ENCODE measurements at places on chromosomes 3 and 15.

DNA sequence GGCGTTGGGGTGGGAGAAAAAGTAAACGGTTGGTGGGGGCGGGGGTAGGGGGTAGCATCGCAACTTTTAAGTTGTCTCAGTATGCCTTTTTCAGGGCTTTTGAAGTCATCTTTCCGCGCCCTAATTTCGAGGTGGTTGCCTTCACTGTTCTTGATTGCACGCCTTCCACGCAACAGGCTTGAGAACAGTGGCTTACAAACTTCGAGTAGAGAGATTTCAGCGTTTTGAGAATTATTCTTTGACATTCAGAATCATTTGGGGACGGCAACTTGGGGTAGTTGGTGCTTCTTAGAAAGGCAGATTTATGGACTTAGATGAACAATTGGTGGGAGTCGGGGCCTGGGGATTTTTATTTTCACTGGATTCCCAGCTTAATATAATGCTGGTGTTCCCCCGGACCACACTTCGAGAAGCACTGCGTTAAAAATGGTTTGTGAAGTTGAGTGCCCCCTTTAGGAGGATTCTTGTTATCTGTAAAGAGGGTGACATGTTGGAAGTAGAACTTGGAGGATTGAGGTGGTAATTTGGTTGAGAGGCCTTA, 880 bp downstream of the PPP4R2 start:
- peak; percentile 69 for DNase-seq

- no peak for DNase-seq
These were observed 11.2 kb downstream of the ISLR2 start for GRCh38 chr15:74141591-74141990.

DNA sequence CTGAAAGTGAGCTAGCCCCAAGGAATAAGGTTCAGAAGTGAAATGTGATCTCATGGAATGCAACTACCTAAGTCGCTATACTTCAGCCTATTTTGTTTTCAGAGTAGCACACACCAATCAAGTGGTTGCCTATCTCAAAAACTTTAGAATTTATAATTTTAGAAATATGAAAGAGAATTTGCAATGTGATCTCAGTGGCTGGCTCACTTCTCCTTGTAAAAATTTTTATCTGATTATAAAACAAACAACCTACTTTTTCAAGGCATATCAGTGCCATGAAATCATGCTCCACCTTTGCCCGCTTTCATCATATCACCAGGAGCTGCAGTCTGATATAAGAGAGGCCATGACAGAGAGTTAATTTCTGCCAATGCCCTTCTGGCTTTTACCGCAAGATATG, 47.3 kb downstream of the CLDN11 start:
- peak; percentile 23 for DNase-seq

DNA sequence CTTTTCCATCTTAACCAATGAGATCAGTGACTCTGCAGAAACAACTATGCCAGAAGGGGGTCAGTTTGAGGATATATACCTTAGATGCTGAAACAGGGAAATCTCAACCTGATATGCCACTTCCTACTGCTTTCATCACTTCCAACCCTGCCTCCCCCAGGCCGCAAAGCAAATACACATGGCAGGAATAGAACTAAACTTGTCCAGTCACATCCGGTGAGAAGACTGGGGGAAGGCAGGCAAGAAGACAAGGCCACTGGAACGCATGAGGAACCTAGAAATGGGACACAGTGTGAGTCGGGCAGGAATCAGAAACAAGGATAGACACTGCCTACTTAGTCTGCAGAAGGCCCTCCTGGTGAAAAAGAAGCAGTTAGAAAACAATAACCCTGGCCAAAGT, 90.6 kb downstream of the MYO5A start:
- DNase-seq = no peak

GRCh38 chr15:44029940-44030568, 165.0 kb downstream of the FRMD5 start:
- DNase-seq = peak; percentile 69

DNA sequence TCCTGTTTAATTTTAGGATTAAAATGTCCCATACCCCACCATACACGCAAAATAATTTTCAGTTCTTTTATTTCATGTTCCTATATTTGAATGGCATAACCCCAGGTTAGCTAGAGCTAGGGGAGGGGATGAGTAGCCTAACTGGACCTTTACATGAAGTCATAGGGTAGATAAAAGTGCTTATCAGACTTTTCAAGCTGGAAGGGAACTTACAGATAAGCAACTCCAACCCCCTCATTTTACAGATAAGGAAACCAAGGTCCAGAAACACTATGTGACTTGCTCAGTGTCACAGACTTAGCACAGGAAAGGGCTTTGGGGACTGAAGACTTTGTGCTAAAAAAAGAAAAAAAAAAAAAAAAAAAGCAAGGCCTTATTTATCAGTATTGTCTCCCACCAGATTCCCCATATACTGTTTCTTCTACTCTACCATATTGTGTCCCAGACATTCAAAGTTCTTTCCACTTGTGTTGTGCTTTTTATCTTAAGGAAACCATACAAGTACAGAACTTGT, 10.6 kb upstream of the TNIK start:
- no peak for DNase-seq

DNA sequence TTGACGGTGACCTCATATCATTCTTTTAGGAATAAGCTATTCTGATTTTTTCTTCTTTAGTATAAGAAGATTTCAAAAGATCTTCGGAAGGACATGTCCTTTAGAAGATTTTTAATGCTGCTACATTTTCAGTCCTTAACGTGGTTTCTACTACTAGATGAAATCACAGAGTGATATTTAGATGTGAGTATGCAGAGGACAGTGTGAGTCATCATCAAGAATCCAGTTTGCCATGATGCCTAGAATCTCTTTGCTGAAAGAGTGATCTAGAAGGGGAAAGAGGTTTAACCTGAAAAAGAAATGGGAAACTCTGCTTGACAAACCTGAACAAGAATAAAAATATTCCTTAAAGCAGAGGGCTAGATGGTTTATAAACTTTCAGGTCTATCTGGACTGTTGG, 43.2 kb downstream of the SLC7A14 start:
- DNase-seq = peak; percentile 34

DNA sequence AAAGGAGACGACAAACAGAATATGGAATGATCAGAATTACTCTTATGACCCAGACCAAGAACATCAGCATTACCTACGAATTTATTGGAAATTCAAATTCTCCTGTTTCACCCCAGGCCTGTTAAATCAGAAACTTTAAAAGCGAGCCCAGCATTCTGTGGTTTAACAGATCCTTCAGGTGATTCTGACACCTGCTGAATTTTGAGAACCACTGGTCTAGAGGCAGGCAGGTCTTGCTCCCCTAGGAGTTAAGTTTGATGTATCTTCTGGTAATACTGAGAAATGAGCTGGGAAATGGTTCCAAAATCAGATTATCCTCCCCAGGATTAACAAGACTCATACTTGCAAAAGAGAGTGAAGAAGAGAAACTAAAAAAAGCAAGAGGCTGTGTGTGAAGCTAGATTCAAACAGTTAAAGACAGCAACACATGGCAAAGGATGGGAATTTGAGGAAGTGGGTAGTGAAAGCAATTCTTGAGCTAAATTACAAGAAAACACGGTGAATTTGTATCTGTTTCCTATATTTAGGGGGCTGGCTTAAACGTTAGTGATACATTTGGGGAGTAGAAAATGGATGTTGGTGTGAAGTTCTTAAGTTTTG, 66.0 kb downstream of the FLNB start:
- DNase-seq = no peak

GRCh38 chr3:136584728-136585127, 167.4 kb downstream of the STAG1 start:
- DNase-seq = no peak

GRCh38 chr3:152040319-152040718, 166.9 kb downstream of the SUCNR1 start:
- DNase-seq = no peak

DNA sequence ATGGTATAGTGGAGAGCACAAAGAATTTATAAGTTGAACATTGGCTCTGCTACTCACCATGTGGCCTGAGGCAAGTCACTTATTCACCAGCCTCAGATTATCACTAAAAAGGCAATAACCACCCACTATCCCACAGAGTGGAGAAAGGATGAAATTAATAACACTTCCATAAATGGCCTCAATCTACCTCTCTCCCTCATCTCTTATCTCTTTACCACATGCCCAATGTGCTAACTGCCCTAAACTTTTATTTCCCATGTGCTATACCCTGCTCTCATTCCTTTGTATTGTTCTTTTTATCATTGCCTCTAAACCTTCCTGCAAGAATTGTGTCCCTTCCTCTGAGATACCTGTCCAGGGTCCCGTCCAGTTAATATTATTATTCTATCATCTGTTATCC, 26.0 kb downstream of the SLC12A6 start:
- DNase-seq = no peak

DNA sequence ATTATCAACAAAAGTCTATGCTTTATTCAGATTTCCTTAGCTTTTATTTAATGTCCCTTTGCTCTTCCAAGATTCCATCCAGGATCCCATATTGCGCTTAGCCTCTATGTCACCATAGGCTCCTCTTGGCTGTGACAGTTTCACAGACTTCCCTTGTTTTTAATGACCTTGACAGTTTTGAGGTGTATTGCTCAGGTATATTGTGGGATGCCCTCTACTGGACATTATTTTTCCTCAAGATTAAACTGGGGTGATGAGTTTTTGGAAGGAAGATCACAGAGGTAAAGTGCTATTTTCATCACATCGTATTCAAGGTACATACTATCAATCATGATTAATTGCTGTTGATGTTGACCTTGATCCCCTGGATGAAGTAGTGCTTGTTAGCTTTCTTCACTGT, 99.1 kb upstream of the SMAD3 start:
- DNase-seq = no peak

- DNase-seq = no peak
These were observed 52.7 kb upstream of the LMOD3 start for GRCh38 chr3:69174871-69175737.

DNA sequence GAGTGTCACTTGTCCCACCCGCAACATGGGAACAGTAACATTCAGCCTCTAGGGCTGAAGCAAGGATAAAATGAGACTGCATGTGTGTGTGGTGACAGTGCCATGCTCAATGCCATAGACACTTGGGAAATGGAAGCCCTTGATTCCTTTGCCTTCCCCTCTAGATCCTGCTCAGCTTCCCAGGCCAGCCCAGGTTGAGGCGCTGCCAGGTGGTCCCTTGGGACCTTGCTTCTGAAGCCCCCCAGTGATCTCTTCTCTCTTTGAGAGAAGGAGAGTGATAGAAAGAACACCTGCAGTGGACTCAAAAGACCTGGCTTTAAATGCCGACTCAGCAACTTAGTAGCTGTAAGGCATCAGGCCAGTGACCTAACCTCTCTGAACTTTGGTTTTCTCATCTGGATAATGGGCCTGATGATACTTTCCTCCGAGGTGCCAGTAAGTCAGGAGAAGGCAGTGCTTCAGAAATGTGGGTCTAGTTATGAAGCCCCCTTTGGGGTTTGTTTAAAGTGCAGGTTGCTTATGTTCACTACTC, 144.5 kb downstream of the RPLP1 start:
- DNase-seq = no peak

DNA sequence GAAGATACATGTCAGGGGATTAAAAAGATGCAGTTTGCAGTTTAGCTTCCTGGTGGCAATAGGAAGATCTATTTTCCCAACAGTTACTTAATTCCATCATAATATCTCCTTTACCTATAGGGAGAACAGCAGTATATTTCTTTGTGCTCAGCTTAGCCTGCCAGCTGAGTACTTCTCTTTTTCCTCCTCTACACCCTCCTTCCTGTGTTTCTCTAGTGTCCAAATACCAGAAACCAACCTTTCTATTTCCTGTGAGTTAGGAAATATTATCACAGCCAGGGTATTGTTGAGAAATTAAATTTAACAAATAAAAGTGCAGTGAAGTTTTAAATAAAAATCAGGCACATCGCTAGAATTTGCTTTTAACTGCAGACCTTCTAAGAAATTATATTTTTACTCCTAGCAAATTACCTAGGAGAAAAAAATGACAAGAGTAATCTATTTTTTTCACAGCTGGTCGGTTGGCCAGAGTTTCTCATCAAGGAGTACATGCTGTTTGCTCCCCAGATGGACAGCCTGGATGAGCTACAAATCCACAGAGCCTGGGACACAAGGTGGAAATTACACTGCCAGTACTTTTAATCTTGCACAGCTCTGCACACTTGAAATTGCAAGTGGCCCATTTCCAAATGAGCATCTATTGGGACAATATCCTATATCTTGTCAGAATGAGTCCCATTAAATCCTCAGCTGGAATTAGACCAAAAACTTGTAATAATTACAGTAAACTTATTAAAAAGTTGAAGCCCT, 185.2 kb upstream of the CFAP20DC start:
- DNase-seq = no peak

- no peak for DNase-seq
These were observed 157.1 kb downstream of the RSRC1 start for GRCh38 chr3:158267015-158267414.

DNA sequence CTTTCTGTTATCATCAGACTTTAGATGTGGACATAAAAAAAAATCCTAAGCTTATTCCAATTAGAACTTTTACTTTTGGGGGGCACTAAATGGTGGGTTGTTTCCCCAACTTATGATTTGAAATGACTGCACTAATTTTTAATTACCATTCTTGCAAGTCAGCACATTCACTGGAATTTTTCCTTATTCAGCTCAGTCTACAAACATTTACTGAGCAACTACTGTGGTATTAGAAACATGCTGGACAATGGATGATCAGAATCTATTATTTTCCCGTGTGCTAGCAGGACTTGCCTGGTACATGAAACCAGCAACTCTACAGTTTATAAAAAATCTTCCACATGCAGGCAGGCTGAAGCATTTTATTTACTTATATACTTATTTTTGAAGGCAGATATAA, 273.6 kb downstream of the FOXP1 start:
- peak; percentile 36 for DNase-seq

DNA sequence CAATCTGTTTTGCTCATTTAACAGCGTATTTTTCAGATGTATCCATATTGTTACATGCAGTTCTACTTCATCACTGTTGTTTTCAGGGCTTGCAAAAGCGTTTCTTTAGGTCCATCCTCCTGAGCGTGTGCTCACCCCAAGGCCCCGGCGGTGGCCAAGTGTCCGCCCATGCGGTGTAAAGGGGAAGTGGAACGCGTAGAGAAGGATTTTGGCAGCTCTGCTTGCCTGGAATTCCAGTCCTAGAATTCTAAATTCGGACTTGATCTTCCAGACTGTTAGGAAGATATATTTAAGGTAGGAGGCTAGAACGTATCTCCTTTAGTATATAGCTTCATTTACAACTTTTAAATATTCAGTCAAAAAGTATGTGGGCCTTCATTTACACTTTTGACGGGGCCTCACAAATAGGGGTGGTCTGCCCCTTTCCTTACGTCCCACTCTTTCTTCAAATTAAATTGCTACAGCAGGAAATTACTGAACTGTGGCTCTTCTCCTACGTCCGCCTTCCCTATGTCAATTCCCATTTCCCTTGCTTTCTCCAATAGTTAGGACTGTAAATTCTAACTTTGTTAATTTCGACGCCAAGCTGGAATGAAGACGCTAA, 609 bp upstream of the TBC1D23 start:
- DNase-seq = peak; percentile 36

DNA sequence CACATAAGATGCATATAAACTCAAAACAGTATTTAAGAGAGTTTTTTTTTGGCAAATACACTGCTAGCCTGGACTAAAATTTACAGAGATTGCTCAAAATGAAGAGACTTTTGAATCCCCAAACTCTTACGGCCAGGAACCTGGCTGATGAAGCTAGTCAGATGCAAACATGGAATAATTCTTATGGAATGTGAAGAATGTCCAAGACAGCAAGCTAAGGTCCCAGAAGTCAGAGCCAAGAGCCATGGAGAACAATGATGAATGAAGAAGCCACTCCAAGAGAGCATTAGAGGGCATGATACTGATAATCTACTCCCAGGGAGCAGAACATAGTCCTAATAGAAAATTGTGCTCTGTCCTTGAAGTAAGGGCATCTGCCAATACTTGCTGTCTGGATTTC, 705.5 kb downstream of the DIPK2A start:
- peak; percentile 28 for DNase-seq

GRCh38 chr3:49351521-49352011, 6.6 kb downstream of the GPX1 start:
- peak; percentile 81 for DNase-seq
